NCI-H1105 treated with DMSO at 0.1 percent for 48 hours (cell line): ENCODE measurements at places on chromosomes 13 and 19.

DNA sequence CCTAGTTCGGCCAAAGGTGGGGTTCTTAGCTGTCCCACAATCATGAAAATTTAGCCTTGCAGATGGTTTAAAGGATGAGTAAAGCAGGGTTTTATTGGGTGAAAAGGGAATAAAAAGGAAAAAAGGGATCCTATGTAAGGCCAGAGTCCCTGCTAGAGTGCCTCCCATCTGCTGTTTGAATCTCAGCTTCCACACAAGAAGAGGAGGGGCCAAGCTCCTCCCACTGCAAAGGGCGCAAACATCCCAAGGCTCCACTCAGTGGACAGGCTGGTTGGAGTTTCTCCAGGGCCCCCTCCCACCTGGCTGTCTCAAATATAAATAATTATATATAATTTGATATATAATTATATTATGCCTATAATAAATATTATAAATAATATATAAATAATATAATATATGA is 1272.1 kb upstream of the PCDH20 start:
- DNase-seq, result no peak

DNA sequence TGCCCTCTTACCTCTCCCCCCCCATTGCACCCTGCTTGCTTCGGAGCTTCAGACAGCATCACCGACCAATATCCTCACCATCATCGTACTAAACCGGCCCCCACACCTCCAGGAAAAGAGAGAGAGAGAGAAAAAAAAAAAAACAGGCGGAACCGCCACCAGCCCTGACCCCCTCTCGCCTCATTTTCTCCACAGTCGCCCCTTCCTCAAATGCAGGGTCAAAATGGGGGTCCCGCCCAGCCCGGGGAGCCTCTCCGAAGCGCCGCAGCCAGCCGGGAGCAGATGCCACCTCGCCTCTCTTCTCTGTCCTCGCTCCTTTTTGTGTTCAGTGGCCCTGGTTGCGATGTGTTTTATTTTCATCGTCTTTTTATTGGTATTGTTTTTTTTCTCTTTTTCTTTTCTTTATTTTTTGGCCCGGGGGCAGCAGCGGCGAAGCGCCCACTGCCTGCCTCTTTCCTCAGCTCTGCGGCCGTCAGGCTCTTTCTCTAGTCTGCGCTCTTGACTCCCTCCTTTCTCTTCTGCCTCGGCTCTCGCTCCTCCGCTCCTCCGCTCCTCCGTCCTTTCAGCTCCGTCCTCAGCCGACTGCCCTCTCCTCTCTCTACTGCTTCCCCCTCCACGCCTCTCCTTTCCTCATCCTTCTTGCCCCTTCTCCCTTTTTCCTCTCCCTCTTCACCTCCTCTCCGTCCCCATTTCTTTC is 41.4 kb downstream of the DEDD2 start:
- peak; percentile 53 for DNase-seq

DNA sequence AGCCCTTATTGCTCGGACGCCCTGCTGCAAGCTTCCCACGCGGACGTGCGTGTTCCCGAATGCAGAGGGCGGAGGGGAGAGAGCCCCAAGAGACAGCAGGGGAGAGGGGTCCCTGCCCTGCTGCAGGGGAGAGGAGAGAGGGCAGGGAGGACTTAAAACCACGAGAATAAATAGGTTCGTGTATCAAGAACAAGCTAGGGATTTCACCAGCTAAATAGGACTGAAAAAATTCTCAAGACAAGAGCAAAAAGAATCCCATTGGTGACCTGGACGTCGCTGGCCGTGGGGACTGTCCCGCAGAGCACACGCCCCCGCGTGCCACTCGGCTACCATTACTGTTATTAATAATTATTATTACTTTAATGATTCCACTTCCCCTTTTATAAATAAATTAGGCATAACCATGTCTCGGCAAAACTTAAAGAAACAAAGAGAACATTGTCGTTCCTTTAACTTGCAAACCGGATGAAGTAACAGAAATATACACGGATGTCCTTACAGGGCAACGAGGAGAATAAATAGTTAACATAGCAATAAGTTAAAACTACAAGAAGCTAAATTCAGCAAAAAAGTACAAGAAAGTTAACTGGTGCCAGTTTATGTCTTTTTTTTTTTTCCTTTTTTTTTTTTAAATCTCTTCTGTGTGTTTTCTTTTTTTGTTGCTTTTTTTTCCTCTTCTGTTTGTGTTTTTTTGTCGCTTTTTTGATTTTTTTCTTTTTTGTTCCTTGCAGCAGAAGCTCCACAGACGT is 16.6 kb downstream of the PRKCSH start:
- no peak for DNase-seq

DNA sequence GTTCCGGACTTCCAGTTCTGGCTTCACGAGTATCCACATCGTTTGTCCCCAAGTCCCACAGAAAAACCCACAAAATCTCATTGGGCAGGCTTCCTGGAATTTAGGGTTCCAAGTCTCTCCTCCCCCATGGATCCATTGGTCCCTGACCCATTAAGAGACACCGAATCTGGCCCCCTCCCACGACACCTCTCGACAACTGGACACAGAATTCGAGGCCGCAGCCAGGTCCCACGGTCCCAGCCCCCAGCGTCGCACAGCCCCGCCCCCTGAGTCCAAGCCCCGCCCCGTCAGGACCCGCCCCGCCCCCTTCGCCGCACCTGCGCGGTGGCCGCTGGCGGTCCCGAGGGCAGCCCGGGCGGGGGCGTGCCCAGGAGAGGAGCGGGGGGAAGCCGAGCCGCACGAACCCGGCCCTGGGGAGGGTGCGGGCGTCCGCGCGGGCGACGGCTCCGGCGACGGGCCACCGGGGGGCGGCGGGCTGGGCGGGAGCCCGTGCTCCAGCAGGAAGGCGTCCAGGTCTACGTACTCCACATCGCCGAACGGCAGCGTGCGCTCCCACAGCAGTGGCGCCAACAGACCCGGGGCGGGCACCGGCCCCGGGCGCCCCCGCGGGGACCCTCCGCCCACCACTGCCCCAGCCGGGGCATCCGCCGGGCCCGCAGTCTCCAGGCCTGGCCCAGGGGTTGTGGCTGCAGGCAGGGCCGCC is 1.8 kb downstream of the DBP start:
- DNase-seq, result peak; percentile 42

GRCh38 chr13:25147638-25148401 is 24.3 kb downstream of the AMER2 start:
- no peak for DNase-seq

DNA sequence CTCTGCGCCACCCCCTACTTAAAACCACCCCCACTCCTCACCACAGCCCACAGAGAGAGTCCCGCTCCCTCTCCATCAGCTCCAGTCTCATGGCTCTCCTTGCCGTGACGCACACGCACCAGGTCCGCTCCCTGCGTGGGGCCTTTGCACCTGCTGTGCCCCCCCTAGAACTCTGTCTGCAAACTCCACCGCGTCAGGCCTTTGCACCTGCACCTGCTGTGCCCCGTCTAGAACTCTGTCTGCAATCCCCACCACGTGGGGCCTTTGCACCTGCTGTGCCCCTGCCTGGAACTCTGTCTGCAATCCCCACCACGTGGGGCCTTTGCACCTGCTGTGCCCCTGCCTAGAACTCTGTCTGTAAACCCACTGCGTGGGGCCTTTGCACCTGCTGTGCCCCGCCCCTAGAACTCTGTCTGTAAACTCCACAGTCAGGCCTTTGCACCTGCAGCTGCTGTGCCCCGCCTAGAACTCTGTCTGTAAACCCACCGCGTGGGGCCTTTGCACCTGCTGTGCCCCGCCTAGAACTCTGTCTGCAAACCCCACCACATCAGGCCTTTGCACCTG is 4.2 kb downstream of the SHC2 start:
- no peak for DNase-seq

- DNase-seq, result no peak
These were observed 3.8 kb upstream of the WDR18 start for GRCh38 chr19:980133-980998.

DNA sequence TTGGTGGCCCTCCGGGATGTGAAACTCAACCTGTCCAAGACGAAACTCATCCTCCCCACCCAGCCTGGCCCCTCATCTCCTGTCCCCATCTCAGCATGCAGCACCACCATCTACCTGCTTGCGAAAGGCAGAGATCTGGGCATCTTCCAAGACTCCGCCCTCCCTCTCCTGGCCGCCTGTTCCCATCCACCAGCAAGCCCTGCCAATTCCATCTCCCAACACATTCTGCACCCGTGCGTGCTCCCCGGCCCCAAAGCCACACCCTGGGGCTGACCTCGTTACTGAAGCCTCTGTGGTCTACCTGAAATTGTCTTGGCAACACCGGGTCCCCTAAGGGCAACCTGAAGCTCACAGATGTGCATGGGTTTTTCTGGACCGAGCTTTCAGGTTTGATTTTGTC is 13.2 kb upstream of the CAMSAP3 start:
- no peak for DNase-seq

DNA sequence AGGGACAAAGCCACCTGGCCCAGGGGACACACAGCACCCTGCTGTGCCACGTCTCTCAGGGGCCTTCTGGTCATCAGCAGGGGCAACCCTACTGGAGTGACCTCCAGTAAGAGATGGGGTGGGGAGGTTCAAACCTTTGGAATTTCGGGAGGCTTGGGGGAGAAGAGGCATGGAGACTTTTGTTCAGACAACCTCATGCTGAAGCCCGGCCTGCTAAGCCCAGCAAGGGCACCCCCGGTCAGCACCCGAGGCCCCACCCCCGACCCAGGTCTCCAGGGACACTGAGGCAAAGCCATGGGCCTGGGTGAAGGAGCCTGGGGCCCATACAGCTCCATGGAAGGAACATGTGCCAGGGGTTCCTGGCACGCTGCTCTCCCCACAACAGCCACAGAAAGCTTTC is 23.3 kb downstream of the ZNF787 start:
- DNase-seq, result no peak

- no peak for DNase-seq
These were observed 1.4 kb upstream of the DHRS12 start for GRCh38 chr13:51805313-51805712.

DNA sequence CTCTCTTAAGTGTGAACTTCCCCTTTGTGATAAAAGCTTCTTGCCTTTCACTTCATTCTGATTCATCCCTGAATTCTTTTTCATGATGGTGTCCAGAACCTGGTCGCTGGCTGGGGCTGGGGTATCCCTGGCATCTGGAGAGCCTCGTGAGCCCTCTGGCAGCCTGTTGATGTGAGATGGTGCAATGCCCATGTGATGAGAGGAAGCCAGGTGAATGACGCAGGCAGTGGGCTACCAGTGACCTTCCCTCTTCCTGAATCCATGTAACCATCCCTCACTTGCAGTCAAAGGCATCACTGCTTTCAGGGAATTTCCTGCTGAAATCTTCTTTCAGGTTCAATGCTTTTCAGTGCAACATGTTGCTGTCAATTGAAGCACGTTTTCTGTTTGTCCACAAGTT is 158.6 kb upstream of the SLC10A2 start:
- DNase-seq, result no peak

GRCh38 chr19:45764475-45764874 is 4.6 kb downstream of the SIX5 start:
- DNase-seq, result no peak

GRCh38 chr19:40395956-40396355 is 6.0 kb upstream of the HIPK4 start:
- no peak for DNase-seq

DNA sequence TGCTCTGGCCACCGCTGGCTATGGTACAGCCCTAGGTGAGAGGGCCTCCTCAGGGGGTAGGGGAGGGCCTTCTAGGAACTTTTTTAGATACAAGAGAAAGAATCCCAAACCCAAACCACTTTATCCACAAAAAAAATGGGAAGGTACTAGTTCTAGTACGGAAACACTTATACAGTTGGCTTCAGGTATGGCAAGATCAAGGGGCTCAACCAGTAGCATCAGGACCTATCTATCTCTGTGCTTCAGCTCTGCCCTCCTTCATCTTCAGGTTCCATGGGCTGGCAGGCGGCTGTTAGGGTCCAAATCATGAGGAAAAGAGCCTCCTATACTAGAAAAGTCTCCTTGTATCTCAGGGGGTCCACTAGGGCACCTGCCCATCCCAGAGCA is 1.8 kb downstream of the MRI1 start:
- no peak for DNase-seq

- DNase-seq, result no peak
These were observed 7.4 kb downstream of the IGFLR1 start for GRCh38 chr19:35734889-35735288.

DNA sequence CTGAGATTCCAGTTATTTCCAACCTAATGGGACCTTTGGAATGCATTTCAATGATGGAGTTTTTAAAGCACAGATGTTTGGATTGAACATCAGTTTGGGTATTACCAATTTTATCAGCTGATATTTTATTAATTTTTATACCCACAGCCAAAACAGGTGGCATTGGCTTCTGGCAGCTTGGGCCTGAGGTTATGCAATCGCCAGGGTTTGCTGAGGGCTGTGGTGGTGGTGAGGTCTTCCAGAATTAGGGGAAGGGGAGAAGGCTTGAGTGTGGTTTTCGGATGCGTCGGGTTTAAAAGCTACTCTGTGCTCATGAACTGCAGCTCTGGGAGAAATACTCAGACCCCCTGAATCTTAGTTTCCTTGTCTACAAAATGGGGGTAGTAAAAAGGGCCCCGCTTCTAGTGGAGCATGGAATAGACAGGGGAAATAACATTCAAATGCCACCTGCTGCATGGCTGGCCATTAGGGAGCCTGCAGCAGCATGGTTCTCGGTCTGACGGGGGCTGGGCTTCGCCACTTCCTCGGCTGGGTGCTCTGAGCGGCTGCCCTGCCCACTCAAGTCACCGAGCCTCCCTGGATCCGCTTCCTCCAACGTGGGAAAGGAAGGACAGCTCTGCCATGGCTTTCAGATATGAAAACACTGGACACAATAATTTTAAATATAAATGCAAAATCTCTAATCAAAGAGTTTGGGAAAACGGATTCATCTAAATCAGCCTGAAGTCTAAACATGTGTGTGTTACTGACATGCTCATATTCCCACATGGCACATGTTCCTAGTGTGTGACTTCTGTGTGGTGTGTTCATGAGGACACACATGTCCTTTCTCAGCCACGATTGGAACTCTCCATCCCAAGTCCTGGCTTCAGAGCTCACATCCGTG is 35.2 kb downstream of the ADPRHL1 start:
- DNase-seq, result no peak

GRCh38 chr13:111409413-111409812 is 89.0 kb downstream of the TEX29 start:
- no peak for DNase-seq

GRCh38 chr19:35357867-35358573 is at the start of gene FFAR3:
TSS of gene FFAR3 (plus strand) at chr19:35358460. CDS start at chr19:35358891, 431 bp downstream.
- no peak for DNase-seq

DNA sequence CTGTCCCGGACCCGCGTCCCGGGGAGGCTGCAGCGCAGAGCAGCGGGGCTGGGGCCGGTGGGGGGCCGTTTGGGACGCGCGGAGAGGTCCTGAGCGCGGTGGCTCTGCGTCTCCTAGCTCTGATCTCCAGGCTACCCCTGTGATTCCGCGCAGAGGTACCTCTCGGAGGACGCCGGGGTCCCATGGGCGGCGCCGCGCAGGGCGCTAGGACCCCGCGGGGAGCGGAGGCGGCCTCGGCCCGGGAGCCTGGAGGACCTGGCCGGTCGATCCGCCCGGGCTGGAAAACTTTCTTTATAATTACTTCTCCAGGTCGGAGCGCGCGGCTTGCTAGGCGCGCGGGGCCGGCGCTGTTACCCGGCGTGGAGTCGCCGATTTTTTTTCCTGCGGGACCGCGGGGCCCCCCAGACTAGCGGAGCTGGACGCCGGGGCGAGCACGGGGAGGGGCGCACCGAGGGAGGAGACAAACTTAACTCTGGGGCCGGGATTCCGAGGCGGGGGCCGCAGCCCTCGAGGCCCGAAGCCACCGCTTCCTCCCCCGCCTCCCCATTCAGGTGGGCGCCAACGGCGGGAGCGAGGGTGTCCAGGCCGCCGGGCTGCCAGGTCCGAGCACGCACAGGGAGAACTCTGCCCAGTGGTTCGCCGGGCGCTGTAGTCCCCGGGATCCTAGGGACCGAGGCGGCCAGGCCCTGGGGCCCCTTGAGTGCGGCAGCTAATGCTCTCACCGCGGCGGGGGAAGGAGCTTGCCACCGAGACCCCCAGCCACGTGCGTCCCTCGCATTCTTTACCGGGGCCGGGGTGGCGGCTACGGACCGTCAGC is 848 bp upstream of the CEBPA start:
- DNase-seq, result peak; percentile 29
